ENCODE measurements at places on chromosomes 2 and 18.
A peak's percentile ranks its signal among the peaks of the same experiment; 100 is the strongest.

GRCh38 chr2:85318222-85319074 is 9.3 kb downstream of the TGOLN2 start:
- DNase-seq, result no peak

DNA sequence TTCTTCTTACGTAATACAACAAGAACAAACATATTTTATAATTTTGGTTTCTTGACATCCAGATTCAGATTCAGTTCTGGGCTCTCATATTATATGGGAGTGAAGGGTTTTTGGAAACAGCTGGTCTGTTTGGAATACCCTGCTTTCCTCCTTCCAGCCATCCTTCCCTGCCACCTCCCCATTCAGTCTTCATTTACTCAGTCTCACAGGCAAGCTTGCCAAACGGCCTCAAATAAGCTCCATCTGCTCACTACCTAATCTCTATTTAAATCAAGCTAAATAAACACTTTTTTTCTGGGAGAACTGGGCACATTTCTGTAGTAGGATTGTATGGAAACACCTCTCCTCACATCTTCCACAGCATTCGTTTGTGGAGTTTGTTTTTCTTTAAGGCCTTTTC is 147.5 kb downstream of the RND3 start:
- DNase-seq, result no peak

DNA sequence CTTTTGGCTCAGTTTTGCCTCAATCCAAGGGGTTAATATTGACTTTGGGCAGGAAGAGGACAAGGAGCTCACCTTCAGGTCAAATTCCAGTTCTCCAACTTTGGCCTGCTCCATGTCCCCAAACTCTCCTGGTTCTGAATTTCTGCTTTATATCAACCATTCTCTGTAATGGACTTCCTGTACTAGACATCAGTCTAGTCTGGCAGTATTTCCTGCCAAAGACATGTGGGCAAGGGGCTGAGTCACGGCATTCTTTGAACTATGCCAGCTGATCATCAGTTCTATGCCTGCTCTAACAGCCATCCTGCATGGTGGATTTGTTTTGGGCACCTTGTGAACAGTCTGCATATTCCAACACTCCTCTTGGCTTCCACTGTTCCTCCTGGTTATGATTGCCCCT is 199.4 kb downstream of the ZEB2 start:
- DNase-seq, result peak; percentile 46

GRCh38 chr18:38619129-38619528 is 1053.5 kb upstream of the CELF4 start:
- DNase-seq, result no peak

DNA sequence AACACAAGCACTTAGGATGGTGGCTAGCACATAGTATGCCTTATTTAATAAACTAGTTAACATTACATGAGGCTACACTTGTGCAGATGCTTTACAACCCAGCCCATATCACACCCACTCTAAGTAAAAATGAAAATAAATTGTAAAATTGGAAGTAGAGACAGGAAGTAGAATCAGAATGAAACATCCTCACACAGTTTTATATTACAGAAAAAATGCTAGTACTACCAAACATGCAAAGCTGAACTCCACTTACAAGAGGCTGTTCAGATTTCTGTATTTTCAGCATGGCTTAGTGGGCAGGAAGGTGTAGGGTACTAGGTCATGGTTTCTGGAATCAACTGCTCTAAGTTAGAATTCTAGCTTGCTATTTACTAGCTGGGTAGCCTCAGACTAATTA is 18.2 kb upstream of the CRIM1 start:
- DNase-seq, result no peak

GRCh38 chr2:48400553-48401164 is 129.3 kb upstream of the STON1 start:
- no peak for DNase-seq

DNA sequence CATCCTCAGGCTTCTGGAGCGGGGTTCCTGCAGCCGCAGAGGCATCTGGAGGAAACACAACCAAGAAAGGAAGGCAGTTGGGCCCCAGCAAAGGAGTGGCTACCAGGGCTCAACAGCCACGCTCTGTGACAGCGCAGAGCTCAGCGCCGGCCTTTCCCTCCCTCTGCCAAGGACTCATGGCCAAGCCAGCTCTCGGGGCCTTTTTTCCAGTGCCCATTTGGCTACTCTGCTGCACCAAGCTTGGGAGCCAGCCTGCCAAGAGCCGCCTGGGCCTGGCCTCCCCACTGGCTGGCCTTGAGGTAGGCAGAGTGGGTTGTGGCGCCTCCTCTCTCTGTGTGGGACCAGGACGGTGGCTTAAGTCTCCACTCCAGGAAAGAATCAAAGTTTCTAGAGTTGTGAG is 7.2 kb upstream of the CCDC74A start:
- DNase-seq, result no peak

GRCh38 chr18:11962597-11962996 is 18.7 kb upstream of the IMPA2 start:
- DNase-seq, result no peak

GRCh38 chr18:31555971-31556747 is 35.5 kb upstream of the TTR start:
- DNase-seq, result peak; percentile 61

DNA sequence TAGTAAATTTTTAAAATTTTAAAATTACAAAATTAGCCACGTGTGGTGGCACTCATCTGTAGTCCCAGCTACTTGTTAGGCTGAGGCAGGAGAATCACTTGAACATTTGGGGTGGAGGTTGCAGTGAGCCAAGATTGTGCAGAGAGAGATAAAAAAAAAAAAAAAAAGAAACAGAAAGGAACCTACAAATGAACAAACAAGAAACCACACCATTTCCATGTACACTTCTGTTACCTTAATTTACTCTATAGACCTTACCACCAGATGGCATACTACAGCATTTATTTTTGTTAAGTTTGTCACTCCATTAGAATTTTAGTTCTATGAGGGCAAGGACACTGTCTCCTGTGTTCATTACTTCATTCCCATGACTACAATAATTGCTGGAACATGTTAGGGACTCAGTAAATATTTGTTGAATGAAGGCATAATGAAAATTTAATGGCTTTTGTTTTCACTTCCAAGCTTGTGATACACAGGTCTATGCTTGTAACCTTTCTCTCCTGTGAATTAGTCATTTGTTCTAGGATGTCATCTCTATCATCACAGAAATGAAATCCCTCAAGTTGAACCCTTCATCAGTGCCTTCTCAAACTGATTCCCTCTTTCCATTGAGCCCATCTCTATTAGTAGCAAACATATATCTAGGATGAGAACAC is 76.0 kb downstream of the ARHGAP15 start:
- no peak for DNase-seq

- no peak for DNase-seq
Observed at GRCh38 chr18:54713386-54713785, 114.9 kb upstream of the RAB27B start.

DNA sequence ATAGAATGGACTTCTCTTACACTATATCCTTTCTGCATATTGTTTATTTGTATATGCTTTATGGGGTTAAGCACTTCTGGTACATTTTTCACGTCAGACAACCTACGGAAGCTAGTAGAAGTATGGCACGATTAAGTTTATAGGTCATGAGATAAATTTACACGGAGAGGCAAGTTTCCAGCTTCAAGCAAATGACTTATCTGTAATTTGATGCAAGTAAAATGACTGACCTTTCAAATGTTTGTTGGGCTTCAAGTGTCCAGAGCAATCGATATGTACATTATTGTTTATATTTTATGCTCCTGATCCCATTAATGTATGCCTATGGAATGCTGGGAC is 97.5 kb upstream of the EFEMP1 start:
- no peak for DNase-seq

DNA sequence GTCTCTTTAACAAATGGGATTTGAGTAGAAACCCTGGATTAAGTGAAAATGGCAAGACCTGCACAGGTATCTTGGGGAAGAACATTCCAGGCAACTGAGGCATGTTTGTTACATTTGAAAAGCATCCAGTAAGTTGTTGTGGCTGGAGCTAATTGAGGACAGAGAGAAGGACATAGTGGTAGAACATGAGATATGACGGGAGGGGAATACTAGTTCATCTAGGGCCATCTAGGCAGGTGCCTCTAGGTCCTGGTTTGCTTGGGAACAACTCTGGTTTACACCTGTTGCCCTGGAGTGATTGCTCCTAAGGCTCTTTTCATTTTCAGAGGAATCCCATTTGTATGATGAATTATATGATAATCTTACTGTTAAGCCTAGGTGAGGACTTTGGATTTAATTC is 19.7 kb upstream of the CCDC141 start:
- DNase-seq, result no peak

DNA sequence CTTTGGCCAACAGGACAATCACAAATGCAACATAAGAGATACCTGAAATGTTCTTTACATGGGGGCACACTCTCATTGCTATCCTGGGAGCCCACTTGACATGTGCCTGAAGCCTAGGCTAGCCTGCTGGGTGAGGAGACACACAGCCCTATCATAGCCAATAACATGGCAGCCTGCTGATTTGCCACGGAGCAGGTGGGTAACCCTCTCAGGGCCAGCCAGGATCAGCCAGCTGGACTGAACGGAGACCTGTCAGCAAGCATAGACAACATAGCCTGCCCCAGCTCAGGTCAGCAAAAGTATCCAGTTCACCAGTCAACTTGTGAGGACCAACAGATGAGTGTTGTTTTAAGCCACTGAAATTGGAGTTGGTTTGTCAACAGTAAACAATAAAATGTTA is 566.5 kb downstream of the DCDC2C start:
- no peak for DNase-seq

DNA sequence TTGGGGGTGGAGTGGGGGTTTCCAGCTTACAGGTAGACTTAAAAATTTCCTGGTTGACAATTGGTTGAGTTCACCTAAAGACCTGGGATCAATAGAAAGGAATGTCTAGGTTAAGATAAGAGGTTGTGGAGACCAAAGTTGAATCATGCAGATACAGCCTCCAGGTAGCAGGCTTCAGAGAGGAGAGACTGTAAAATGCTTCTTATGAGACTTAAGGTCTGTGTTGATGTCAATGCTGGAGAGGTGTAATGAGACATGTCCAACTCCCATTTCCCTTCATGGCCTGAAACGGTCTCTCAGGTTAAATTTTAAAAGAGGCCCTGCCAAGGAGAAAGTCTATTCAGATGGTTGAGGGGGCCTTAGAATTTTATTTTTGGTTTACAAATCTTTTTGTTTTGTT is 38.5 kb upstream of the RND3 start:
- no peak for DNase-seq

DNA sequence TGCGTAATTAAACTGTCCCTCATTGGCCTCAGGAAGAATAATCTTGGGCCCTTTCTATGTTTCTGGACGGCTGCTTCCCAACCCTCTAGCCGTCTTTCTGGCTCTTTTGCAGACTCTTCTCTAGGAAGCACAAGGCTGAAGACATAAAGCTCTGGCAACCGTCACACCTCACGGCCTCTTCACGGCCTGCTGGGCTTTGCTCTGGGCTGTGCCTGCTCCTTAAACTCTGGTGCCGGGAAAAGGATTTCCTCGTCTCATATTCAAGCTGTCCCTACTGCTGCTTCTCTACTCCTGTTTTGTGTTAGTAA is 36.0 kb upstream of the WIPF1 start:
- DNase-seq, result no peak

DNA sequence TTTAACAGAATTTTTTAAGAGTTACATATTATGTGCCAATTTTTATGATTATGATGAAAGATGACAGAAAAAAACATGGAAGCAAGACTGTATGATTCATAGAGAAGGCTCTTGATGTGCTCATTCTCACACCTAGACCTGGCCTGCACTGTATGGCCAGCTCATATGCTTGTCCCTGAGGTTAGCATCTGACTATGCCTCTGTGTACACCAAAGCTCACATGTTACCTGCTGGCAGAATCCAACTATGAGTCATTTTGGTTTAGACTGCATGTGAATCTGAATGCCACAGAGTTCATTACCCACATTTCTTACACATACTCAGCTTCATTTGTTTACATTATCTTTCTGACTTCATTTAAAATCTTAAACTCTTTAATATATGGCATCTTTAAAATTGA is 139.0 kb downstream of the DSC3 start:
- no peak for DNase-seq

DNA sequence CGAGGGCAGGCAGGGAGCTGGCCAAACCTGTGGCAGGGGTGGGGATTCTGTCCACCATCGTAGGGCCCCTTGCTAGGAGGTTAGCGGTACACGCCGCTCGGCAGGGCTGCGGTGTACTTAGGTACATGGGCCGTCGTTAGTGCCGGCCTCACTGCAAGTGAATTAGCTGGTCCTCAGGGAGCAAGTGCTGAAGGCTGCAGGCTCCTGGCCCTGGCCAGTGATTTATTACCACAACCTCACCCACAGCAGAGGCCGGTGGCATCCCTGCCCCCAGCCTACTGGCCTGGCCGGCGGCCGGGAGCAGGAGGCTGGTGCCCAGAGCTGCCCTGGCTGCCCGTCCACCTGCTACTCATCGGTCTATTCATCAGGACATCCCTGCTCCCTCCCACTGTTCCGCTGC is 19.6 kb upstream of the PTMA start:
- no peak for DNase-seq

- DNase-seq, result no peak
Observed at GRCh38 chr2:231765496-231765929, 15.6 kb downstream of the PDE6D start.

GRCh38 chr2:74333896-74334586 is 9.2 kb downstream of the SLC4A5 start:
- DNase-seq, result no peak

GRCh38 chr2:39618736-39619135 is 47.0 kb upstream of the TMEM178A start:
- DNase-seq, result no peak

DNA sequence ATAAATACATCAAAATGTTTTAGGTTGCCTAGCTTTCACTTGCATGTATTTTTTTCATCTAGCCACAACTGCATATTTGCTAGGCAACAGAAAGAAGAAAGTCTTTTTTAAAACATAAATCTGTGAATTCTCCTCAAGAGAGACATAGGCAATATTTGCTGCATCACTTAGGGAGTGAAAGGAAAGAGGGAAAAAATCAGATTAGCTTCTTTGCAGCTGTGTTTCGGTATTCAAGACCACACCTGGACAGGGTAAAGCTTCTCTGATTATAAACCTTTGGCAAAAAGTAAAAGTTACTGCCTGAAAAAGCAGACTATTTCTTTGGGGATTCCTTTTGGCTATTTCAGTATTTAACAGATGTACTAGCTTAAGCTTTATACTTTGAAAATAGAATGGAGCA is 280.9 kb upstream of the ZSWIM2 start:
- DNase-seq, result no peak

- no peak for DNase-seq
Observed at GRCh38 chr2:240153418-240153817, 13.0 kb upstream of the OTOS start.

DNA sequence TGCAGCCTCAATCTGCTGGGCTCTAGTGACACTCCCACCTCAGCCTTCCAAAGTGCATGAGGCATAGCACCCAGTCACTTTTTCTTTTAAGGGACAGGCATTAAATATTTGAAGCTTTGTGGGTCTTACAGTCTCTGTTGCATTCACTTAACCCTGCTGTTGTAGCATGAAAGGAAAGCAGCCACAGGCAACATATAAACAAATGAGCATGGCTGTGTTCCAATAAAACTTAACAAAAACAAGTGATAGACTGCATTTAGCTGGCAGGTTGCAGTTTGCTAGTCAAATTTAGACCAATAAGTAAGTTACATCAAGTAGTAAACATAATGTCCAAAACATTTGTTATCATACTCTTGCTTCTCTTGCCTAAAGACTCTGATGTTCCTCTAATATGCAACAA is 297.3 kb upstream of the MMADHC start:
- DNase-seq, result no peak

All from GDM1 (cell line).